CD4-positive, alpha-beta T cell treated with Interleukin-4 for 1 hour (primary cell): ENCODE measurements at places on chromosomes 5 and 9.

- peak; percentile 74 for DNase-seq
Observed at GRCh38 chr5:134524272-134524825, 1.1 kb upstream of the JADE2 start.

GRCh38 chr9:29514862-29515261 lies 1941.6 kb upstream of the C9orf72 start:
- no peak for DNase-seq

- DNase-seq: no peak
Observed at GRCh38 chr9:6961845-6962522, 204.2 kb downstream of the KDM4C start.

GRCh38 chr9:116467740-116468351 lies 219.3 kb upstream of the TRIM32 start:
- no peak for DNase-seq

DNA sequence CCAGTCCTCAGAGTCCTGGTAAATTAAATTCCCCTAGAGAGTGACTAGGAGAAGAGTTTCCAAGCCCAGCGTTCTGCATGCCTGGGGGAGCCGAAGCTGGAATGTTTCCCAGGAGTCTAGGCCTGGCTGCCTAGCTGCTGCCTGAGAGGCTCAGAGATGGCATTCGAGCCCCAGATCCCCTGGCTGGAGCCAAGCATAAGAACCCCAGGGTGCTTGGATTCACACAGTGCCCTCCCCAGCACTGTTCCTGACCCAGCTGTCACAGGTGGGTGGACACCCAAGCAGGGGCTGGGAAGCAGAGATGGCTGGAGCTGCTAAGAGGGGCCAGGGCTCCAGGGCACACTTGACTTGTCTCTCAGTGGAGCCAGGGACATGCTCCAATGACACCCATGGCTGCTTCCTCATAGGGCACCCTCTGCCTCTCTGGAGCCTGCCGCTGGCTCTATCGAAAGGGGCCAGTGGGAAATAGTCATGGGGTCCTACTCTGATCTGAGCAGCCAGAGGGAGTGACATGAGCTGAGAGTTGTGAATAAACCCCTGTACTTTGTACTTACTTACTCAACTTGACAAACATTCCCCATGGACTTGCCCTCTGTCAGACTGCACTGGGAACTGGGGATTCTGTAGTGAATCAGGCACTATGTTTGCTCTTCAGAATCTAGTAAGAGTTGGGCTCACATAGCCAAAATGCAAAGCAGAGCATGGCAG lies 62.6 kb upstream of the XPA start:
- DNase-seq: no peak

- no peak for DNase-seq
Observed at GRCh38 chr9:81035171-81035570, 654.2 kb downstream of the TLE1 start.

DNA sequence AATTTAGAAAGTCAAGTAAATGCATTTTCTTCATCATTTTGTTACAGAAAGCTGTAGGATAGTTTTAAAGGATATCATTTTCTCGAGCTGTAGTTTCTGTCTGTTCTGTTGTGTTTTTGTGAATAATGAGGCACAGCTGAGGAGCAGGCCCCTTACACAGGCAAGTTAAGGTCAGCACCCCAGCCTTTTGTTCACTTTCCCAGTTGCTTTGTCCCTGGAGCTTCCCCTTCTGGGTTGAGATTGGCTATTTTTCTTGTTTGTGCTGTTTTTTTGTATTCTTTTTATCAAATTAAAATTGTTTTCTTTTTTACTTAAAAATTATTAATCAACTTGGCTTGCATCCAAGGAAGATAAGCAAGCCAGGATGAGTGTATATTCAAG lies 213.8 kb upstream of the ACTBL2 start:
- no peak for DNase-seq

- no peak for DNase-seq
Observed at GRCh38 chr9:84945878-84946538, 276.5 kb downstream of the NTRK2 start.

- peak; percentile 16 for DNase-seq
Observed at GRCh38 chr5:126446498-126447224, 23.5 kb downstream of the GRAMD2B start.

DNA sequence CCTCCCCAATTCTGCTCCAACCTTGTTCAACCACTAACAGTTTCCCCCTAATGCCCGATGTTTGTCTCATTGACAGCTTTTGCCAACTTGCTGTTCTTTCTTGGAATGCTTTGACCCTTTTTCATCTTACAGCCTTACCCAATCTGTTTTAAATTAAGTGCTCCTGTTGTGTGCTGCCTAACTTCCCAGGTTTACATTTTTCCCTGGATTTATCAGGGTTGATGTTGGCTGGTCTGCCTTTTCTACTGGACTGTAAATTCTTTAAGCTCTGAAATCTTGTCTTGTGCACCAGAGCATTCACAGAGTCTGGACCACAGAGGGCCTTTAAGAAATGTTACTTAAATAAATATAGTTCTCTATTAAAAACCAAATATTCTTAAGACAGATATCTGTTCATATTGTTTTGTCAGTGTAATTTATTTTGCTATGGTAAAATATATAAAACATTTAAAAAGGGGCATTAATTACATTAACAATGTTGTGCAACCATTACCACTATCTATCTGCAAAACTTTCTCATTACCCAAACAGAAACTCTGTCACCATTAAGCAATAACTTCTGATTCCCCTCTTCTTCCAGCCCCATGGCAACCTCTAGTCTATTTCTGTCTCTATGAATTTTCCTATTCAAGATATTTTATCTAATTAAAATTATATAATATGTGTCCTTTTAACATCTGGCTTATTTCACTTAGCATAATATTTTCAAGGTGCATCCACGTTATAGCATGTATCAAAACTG lies 73.0 kb downstream of the OSTF1 start:
- DNase-seq: no peak

- DNase-seq: no peak
Observed at GRCh38 chr5:92041911-92042660, 659.0 kb upstream of the ARRDC3 start.

DNA sequence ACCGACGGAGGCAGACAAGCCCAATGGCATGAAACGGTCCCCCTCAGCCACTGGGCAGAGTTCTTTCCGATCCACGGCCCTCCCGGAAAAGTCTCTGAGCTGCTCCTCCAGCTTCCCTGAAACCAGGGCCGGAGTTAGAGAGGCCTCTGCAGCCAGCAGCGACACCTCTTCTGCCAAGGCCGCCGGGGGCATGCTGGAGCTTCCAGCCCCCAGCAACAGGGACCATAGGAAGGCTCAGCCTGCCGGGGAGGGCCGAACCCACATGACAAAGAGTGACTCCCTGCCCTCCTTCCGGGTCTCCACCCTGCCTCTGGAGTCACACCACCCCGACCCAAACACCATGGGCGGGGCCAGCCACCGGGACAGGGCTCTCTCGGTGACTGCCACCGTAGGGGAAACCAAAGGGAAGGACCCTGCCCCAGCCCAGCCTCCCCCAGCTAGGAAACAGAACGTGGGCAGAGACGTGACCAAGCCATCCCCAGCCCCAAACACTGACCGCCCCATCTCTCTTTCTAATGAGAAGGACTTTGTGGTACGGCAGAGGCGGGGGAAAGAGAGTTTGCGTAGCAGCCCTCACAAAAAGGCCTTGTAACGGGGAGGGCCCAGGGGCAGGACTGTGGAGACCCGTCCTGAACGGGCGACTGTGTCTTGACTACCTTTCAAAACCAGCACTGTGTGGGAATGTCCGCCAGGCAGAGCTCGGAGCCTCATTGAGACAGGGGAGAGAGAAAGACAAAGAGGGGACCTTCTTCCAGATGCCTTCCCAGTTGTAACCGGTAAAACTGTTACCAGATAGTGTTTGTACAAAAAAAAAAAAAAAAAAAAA lies 29.9 kb downstream of the CD180 start:
- peak; percentile 81 for DNase-seq

GRCh38 chr9:84304166-84304565 lies 36.4 kb downstream of the SLC28A3 start:
- no peak for DNase-seq

DNA sequence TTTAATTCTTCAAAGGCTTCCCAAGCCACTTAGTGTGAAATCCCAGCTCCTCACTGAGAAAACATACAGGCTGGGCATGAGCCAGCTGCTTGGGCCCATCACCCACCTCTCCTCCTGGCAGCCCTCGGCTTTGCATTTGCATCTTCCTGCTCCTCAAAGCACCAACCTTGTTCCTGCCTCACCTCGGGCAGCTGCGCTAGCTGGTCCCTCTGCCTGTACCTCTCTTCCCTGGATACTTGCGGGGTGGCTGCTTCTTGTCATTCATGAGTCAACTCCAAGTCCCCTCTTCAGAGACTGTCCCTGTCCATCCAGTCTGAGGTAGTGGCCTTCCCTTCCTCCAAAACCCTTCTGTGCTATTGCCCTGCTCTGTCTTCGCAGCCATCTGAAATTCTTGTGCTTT lies 116.1 kb upstream of the CXCL14 start:
- no peak for DNase-seq
